ENCODE measurements at places on chromosomes 3 and 15. TPM values are rescaled to one million over a fixed set of nuclear protein-coding genes. Genes with fewer than 3 reads are reported as not detected.

The C2CD4B gene
- 0.78 TPM for polyA plus RNA-seq

The TMEM207 gene
- 19.7 TPM for polyA plus RNA-seq

The PPP2R3A gene
- polyA plus RNA-seq: 21.3 TPM

DNA sequence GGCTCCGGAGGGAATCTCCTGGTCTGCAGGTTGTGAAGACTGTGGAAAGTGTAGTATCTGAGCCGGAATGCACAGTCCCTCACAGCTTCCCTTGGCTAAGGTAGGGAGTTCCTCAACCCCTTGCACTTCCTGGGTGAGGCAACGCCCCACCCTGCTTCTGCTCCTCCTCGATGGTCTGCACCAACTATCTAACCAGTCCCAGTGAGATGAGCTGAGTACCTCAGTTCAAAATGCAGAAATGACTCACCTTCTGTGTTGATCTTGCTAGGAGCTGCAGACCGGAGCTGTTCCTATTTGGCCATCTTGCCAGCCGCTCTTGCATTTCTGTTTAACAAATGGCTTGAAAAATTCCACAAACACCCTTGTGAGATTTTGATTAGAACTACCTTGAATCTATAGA lies 156.1 kb downstream of the STXBP5L start:
- no peak for DNase-seq

DNA sequence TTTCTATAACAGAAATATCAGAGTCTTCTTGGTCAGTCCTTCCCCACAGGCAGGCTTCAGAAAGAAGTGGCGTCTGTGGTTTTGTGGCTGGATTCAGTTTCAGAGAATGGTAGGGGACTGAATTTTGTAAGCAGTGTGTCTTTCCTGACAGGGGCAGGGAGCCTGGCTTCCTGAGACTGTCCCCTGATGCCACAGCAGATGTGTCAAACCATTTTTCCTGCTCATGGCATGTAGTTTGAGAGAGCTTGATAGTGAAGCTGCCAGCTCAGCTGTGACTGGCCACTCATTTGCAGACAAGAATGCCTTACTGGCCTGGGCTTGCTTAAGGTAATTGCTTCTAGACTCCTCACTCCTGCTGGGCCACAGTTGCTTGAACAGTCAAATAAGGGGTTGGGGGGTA lies 26.4 kb downstream of the LARS2 start:
- no peak for DNase-seq

- DNase-seq: no peak
Measured at GRCh38 chr15:67174864-67175573, 79.4 kb downstream of the AAGAB start.

GRCh38 chr3:184377374-184377773 lies 633 bp downstream of the THPO start:
- no peak for DNase-seq

- DNase-seq: no peak
Measured at GRCh38 chr3:133293397-133294110, 106.3 kb upstream of the BFSP2 start.

DNA sequence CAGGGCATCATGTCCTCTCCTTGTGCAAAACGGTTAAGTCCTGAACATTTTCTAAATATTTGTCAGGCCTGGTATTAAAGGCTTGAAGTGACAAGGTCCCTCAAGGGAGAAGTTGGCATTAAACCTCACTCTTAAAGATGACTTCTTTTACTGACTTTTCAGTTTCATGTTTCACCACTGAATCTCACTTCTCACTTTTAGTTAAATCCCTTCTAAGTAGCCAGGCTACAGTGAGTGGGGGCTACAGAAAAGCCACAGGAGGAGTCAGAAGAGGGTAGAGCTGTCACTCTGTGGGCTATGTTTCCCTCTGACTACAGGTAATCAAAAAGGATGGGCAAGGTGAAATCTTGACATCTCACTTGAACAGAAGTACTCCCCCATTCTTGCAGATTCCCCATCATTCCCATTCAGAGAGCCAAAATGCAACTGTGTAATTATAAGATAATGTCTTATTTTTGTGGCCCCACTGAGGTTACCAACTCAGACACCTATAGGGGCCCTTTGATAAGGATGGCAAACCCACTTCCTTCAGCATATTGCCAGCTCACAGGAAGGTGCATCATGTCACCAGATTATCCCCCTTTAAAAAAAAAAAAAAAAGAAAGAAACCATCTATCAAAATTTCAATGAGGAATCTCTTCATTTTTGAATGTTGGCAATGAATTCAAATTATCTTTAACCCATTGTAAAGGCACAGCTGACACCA lies 790.1 kb upstream of the CFAP20DC start:
- DNase-seq: no peak

DNA sequence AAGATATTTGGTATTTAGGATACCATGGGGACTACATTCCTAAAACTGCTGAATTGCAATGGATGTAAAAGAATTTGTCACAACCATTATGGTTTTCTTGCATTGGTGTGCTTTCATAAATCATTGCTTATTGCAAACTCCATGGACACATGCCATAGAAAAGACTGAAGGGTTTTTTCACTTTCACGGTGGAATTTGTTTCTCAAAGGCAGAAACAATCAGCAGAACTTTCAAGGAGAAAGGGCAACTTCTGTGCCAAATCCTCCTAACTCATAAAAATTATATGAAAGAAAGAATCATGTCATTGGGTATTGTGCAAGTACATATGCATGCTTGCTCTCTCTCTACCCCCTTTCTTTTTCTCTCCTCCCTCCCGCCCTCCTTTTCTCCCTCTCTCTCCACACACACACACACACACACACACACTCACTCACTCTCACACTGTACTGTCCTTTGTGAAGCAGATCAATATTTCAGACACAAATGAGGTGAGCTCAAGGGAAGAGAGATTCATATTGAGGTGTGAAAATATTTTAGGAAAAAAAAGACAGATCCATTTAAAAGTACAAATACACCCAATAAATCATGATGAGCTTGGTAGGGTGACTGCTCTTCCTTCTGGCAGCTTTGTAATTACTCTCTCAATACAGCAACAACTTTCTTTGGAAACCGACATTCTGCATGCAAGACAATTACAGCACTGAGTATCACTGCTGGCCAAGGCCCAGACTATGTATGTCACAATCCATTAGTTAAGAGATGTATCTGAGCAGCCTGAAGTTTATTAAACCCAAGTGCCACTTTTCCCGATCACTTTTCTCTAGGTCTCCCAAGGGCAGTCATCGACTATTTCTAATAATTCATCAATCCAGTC lies 492.6 kb downstream of the TUSC7 start:
- no peak for DNase-seq

Measured in renal cortex interstitium (tissue), 15 donors.